NCI-H446 (cell line): ENCODE measurements at places on chromosomes 11 and 22.

GRCh38 chr11:128925250-128925600, 17.4 kb downstream of the TP53AIP1 start:
- no peak for DNase-seq

DNA sequence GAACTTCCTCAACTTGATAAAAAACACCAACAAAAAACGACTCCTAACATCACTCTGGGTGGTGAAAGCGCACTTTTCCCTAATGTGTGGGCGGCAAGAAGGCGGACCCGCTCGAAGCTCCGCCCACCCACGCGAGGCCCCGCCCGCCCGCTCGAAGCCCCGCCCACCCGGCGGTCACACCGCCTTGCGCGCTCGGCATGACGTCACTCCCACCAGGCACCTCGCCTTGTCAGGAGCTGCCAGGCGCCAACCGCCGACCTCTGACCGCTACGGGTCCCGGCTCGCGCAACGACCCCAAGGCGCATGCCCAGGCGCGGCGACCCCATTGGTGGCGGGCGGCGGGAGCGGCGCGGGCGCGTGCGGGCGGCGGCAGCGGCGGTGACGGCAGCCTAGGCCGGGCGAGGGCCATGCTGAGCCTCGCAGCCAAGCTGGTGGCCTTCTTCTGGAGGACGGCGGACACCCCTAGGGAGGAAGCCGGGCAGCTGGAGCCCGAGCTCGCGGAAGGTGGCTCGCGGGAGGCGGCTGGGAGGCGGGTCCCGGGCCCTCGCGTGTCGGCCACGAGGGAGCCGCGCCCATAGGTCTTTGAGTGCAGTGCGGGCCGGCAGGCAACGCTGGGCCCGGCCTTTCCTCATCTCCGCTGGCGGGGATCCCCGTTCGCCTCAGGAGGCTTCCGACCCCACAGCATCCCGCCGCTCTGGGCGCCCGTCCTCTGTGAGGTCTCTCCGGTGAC, at the start of gene MOV10L1:
MOV10L1 (plus strand) TSS at position 325 of the 730 bp plus-strand sequence; CDS start at position 408, 83 bp downstream.
- DNase-seq, result no peak

GRCh38 chr11:130909650-130910049, 6.6 kb downstream of the SNX19 start:
- no peak for DNase-seq

DNA sequence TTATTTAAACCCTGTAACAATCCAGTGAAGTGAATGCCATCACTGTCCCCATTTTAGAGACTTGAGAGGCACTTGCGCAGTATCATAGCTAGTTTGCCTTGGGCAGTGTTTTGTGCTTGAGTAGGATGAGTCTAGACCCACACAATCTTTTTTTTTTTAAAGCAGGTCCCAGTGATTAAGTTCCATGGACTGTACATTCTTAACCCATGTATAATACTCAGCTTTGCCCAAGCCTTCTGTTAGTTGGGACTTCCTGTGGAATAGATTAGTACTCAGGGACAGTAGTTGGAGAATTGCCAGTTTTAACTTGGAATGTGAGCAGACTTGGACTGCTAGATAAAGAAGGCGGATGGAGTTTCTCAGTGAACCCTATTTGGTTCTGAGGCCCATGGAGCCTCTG, 108.6 kb upstream of the RASSF10 start:
- peak; percentile 17 for DNase-seq

DNA sequence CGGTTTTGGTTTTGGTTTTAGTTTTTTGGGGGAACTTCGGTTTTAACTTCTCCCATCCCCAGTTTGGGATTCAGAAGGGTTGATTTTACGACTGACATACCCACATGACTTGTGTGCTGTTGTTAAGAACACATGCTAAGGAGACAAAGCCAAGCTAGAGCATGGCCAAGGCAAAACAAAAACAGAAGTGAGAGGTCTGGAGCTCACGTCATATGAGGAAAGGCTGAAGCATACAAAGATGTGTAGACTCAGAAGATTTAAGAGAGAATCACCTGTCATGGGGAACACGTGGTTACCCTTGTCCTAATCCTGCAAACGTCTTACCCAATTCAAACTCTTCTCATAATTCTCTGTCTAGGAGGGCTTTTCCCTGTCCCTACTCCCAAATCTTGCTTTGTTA, 465.0 kb downstream of the FAM181B start:
- DNase-seq, result no peak

DNA sequence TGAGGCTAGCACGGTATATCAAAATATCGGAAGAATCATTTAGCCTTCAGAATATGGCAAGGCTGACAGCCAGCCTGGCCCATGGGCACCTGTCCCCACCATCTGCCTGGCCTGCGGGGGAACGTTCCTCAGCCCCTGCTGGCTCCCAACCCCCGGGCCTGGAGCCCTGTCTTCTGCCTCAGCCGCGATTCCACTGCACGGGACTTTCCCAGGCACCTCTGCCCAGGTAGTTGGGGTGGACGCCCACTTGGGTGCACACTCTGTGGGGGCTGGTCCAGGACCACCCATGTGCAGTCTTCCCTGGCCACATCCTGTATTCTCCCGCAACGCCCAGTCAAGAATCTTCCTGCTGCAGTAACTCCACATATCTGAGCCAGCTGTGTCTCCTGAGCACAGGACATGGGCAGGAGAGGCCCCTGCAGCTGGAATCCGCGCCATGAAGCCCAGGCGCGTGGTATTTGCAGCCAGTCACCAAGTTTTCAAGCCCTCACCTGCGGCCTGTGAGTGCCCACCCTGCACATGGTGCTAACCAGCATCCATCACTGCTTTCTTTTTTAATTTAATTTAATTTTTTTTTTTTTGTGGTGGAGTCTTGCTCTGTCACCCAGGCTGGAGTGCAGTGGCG, 77.9 kb downstream of the KCNQ1 start:
- DNase-seq, result no peak

- DNase-seq, result no peak
These were observed 16.0 kb downstream of the PIM3 start for GRCh38 chr22:49976439-49977175.

GRCh38 chr11:107018219-107018901, at the start of gene GUCY1A2:
TSS of gene GUCY1A2 (minus strand) at chr11:107018476. CDS start at chr11:107018055, 421 bp downstream.
- DNase-seq, result no peak

- no peak for DNase-seq
These were observed 227.2 kb upstream of the RAG2 start for GRCh38 chr11:36825251-36825650.

DNA sequence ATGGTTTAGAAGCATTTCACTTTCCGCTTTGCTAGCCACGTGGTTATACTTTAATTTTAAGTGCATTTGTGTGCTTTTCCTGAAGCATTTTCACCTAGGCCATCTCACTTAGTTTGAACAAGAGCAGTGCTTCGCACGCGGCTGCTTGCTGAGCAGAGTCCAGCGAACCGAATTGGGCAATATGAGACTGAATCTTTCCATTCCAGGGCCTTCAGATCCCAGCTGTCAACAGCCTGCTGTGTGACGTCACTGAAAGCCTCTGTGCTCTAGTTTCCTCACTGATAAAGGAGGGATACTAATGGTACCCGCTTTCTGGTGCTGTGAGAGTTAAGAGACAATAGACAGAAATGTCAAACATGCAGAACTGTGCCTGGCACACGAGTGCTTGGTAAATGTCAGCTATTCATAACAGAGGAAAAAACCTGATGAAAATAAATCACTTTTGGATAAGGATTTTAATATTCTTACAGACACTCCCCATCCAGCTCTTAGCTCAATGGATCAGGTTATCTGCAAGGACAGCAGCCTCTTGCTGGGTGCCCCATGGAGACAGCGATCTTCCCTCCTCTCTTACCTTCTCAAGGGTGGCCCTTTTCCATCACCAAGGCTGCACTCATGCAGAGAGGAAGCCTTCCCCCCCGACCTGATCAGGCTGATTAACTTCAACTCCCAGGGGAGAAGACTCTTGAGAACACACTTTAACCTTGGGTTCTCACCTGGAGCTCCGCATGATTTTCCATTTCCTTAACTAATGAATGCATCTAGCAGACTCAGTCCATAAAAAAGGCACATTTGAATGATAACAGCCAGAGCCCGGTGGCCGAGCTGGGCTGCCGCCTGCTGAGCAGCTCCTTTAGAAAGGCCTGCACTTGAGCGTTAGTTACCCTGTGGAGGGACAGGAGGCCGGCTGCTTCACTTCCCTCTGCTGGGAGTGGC, 3.5 kb upstream of the GLB1L3 start:
- DNase-seq, result no peak

DNA sequence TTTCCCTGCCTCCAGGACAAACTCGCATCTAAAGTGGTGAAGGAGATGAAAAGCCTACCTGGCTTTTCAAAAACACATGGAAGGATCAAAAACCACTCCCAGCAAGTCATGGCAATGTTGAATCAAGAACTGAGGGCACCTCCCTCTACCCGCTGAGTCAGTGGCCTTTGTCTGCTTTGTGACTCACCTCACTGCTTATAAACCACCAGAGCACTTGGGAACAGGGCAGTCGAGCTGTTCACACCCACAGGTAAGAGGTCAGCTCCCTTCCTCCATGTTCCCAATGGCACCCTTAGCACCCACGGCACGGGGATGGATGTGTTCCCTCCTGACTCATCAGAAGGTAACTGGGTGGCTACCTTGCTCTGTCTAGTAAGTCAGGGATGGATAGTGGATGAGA, 21.7 kb downstream of the TENM4 start:
- DNase-seq, result no peak

DNA sequence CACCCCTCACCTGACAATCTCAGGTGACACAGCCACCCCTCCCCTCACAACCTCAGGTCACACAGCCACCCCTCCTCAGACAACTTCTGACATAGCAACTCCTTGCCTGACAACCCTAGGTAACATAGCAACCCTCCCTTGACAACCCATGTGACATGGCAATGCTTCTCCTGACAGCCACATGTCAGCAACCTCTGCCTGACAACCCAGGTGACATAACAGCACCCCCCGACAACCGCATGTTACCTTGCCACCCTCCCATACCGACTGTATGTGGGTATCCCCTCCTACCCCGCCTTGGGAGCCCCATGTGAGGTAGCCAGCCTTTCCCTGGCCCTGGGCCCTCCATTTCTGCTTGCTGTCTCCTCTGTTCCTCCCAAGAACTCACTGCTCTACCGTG, 77.7 kb upstream of the B3GAT1 start:
- DNase-seq, result no peak

- DNase-seq, result no peak
These were observed 520.0 kb upstream of the LUZP2 start for GRCh38 chr11:23976841-23977271.

GRCh38 chr11:117953024-117953671, 23.9 kb upstream of the TMPRSS13 start:
- no peak for DNase-seq

DNA sequence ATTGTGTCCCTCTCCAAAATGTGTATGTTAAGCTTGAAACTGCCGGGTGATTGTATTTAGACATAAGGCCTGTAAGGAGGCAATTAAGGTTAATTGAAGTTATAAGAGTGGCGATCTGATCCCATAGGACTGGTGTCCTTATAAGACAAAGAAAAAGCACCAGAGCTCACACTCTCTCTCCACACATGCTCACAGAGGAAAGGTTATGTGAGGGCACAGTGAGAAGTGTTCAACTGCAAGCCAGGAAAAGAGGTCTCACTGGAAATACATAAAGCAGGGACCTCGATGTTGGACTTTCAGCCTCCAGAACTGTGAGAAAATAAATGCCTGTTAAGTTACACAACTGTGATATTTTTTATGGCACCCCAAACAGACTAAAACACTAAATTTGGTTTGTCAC, 1233.8 kb upstream of the CNTN5 start:
- no peak for DNase-seq

DNA sequence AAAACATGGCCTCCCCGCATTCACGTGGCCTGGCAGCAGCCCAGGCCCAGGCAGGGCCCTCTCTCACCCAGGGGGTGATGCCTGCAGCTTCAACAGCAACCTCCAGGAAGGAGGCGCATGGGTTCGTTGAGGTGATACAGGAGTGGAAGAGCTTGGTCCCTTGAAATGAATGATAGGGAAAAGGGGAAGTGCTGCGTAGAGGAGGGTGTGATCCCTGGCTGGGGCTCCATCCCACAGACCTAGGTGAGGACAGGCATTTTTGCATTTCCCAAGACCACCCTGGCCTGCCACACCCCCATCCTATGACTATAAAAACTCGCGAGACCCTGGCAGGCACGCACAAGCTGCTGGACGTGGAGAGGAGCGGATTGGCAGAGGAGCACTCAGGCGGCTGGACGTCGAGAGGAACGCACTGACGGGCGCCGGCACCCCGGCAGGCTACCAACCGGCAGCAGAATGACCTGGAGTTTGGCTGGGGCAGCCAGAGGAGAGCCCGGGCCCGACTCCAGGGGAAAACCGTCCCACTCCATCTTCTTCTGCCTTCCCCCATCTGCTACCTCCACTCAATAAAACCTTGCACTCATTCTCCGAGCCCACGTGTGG, 32.6 kb downstream of the RTN4R start:
- DNase-seq, result peak; percentile 62

GRCh38 chr22:29716814-29717545, 2.8 kb upstream of the CABP7 start:
- no peak for DNase-seq
